ENCODE measurements at places on chromosomes 11 and 22.
A peak's percentile ranks its signal among the peaks of the same experiment; 100 is the strongest.

DNA sequence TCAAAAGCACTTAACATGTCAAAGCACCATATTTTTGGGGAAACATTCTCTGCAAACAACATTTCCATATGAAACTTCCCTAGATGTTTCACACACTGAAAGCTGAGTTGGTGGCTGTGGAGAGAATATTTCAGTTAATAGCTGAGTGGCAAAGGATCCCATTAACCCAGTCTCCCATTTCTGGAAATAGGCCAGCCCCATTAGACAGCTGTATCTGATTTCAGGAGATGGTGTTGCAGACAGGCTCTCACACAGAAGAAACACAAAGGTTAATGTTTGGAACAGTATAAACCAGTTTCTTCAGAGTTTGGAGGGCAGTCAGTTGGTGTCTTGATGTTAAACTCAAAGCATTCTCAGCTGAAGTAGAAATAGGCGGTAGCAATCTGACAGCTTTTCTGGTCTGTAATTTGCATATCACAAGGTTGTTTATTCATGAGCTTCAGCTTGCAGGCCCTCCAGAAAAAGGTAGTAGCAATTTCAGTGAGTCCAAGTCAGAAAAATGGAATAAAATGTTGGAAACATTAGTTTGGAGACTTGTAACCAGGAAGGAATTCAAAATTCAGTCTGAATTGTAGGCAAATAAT is 15.5 kb upstream of the ZBTB44 start:
- DNase-seq, result no peak

DNA sequence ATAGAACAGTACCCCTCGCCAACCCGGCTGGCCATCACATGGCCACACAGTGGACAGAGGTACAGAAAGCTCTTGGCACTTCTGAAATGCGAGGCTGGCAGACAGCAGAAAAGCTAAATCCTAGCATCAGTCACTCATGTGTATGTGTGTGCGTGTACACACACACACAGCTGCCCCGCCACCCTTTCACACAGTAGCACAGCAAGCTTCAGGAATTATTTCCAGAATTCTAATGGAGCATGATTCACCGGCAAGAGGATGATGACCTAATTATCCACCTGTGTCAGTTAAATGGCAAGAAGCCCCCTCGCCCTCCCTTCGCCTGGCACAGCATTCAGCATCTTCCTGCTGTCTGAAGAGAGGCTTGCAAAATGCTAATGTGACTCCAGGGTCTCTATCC is 336.0 kb downstream of the SHANK2 start:
- no peak for DNase-seq

DNA sequence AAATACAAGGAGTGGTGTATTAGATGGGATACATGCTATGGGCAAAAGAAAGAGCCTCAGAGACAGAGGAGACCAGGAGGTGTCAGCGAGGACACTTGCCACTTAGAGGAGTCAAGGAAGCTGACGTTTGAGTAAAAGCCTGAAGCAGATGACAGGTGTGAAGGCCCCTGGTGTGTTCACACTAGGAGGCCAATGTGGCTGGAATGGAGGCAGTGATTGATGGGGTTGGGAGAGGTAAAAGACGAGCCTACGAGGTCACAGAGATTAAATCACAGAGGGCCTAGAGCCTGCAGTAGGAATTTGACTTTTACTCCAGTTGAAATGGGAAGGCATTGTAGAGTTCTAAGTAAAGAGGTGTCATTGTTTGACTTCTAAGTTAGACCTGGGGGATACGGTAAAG is 12.0 kb upstream of the GDPD5 start:
- DNase-seq, result no peak

GRCh38 chr22:46934746-46935491 is 172.5 kb downstream of the TBC1D22A start:
- no peak for DNase-seq

- no peak for DNase-seq
Observed at GRCh38 chr11:96960926-96961325, 571.1 kb downstream of the JRKL start.

DNA sequence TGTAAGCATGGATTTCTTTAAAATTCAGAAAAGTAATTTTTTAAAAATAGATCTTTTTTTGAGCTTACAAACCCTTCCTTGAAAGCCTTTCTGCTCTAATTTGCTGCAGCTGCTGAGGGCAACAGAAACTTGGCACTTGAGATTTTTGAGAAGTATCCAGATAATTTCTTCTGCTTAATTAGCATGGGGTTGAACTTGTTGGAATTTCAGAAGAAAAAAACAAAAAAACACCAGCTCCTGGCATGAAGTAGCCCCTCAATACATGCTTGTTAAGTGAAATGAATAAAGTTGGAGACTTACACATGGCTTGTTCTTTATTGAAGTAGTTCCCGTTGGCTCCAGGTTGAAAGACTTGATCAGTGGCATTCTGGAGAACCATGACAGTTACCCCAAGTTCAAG is 331.4 kb upstream of the RAG2 start:
- no peak for DNase-seq

GRCh38 chr11:44566952-44567875 is 1.8 kb downstream of the CD82 start:
- no peak for DNase-seq

- no peak for DNase-seq
Observed at GRCh38 chr11:44305026-44305469, 4.9 kb downstream of the ALX4 start.

GRCh38 chr22:23888615-23889401 is 5.4 kb upstream of the MIF start:
- peak; percentile 70 for DNase-seq

- no peak for DNase-seq
Observed at GRCh38 chr22:44145544-44145943, 35.2 kb upstream of the PARVG start.

- DNase-seq, result no peak
Observed at GRCh38 chr22:49577168-49578060, 250.3 kb downstream of the BRD1 start.

DNA sequence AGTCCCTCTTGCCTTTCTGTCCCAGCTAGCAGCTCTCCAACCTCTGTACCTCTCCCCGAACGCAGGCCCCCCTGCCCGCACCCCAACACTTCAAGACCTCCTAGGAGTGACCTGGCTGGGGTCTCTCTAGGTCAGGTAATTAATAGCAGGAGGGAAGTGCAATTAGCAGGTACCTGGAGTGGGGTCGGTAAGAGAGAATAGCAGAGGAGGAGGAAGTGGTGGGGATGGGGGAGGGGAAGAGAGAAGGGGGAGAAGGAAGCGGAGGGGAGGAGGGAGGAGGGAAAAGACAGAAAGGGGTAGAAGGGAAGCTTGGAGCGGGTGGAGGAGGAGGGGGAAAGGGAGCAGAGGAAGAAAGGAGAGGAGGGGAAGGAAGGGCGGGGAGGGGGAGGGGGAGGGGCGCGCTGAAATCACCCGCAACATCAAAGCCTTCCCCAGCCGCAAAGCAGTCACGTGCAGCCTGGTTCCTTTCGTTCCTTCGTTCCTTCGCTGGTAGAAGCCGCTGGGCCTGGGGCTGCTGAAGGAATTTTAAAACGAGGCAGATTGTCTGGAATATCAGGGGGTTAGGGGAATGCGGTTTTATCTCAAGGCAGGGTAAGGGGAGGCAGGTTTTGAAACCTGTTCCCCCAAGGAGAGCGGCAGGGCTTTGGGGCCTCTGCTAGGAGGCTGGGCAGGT is 29.3 kb upstream of the TCF20 start:
- no peak for DNase-seq

- no peak for DNase-seq
Observed at GRCh38 chr22:46525389-46526243, 11.8 kb downstream of the CELSR1 start.

DNA sequence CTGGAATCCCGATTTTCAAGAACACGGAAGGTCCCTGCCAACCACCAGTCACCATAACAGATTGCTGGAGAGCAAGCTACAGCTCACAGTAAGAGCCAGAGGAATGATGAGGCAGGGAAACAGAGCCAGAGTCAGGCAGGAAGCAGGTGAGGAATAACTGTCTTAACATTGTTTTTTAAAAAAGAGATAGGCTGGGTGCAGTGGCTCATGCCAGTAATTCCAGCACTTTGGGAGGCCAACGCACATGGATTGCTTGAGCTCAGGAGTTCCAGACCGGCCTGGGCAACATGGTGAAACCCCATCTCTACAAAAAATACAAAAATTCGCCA is 13.5 kb upstream of the CASTOR1 start:
- no peak for DNase-seq

- no peak for DNase-seq
Observed at GRCh38 chr11:95750101-95750500, 39.5 kb downstream of the FAM76B start.

- DNase-seq, result no peak
Observed at GRCh38 chr11:78840200-78840599, 265.5 kb upstream of the NARS2 start.

DNA sequence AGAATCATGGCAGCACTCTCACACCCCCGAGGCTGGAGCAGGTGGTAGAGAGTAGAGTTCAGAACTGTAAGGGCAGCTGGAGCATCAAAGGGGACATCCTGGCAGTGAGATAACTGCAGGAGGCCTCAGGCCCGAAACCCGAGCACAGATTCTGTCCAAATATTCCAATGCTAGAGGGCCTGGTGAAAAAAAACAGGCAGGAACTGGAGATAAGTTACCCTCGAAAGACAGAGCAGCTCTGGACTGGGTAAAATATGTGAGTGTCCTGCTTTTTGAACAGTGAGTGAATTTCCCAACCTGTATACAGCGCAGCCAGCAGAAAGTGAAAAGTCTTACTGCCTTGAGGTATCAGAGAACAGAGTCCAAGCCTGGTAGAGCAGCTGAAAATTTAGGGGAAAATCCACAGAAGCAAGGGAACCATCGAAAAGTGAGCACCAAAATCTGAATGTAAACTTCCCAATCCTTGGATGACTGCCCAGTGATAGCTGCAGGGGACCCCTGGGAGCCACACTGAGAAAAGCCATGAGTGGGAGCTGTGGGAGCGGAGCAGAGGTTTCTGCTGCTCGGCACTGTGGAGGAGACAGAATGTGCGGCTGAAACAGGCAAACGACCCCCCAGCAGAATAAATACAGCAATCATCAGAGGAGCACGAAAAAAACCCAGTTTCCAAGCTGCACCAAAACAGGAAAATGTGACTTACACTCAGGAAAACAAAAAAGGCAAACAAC is 50.6 kb downstream of the WNT11 start:
- no peak for DNase-seq

DNA sequence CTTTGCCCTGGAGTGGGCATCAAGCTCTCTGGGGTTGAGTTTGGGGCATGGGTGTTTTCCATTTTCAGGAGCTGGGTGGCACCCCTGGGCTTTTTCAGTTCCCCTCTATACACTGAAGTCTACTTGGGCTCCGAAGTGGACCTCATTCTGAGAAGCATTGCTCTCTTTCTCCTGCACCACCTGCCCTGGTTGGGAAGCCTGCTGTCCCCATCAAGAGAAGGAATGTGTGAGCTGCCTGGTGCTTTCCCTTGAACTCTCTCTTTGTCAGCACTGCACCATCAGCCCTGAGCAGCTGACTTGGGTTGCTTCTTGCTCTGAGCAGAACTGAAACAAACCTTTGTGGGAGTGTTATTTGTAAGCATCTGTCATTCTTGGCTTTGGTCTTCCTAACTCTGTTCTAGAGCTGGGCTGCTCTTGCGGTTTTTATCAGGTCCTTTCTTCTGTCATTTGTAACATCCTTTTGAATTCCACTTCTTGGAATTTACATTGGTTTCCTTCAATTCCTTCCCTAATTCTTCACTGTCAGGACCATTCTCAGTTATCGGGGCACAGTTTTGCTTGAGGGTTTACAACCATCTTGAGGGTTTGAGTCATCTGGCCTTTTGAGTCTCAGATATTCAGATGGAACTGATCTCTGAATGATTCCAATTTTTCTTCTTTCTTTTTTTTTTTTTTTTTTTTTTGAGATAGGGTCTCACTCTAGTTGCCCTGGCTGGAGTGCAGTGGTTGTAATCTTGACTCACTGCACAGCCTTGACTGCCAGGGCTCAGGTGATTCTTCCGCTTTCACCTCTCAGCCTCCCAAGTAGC is 20.5 kb downstream of the UBE2L3 start:
- DNase-seq, result no peak

DNA sequence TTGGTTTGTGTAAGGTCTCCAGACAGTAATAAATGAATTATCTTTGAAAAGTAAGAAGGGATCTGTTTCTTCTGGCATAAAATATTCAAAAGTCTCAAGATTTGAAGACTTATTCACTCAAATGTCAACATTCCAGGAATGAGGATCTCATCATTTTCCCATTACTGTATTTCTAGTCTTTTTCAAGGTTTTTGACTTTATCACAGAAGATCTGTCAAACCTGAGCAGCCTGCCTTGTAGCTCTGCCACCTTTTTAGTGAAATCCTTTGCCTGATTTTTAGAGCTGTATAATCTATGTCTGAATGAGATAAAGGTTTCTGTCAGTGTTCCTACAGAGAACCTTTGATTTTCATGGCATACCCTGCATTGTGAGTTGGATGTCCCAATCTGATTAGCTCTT is 4.0 kb downstream of the OR51F2 start:
- DNase-seq, result no peak

- no peak for DNase-seq
Observed at GRCh38 chr11:60928563-60929001, 4.3 kb downstream of the TMEM132A start.

DNA sequence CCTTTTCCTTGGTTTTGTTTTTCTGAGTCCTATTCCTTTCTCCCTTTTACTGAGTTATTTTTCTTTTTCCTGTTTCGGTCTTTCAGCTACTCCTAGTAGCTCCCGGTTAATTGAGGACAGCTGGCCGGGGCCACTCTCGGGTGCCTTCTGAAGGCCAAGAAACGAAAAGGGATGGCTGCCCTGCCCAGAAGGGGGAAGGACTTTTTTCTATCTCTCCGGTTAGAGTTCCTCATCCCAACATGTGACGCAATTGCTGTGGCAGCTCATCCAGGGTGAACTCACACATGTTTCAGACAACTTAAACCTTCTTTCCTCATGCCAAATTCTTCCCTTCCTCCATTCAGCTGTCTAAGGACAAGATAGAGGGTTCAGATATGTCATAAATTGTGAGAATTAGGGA is 83.6 kb downstream of the PIWIL4 start:
- DNase-seq, result no peak

- DNase-seq, result no peak
Observed at GRCh38 chr22:49113758-49114157, 713.9 kb downstream of the BRD1 start.

- DNase-seq, result no peak
Observed at GRCh38 chr11:74438681-74439080, 28.7 kb downstream of the KCNE3 start.

DNA sequence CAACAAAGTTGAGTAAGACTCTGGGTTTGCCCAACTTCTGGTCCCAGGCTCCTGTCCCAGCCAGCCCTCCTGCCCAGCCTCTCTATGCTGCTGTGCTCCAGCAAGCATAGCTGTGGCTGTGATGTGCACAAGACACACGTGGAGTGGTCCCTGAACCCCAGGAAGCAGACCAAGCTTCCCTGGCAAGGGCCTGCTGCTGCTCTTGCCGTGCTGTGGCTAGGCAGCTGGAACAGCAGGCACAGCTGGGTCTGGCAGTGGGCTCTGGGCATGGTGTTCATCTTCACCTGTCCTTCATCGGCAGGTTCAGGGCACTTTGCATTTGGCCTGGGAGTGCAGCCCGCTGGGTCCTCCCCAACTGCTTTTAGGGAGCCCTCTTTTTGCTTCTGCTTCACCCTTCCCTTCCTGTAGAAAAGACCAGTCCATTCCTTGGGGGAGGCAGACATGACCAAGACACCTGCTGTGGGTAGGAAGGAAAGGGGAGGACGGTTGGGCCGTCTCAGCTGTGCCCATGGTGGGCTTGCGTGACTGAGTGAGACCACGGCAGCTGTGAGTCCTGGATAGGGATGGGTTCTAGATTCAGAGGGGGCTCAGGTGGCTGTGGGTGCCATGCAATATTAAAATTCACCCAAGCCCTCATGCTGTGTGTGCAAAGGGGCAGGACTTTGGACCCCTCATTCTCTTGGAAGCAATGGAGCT is 26.1 kb upstream of the ETS1 start:
- no peak for DNase-seq

GRCh38 chr22:20116376-20116950 is 559 bp downstream of the RANBP1 start:
- no peak for DNase-seq

GRCh38 chr11:109062445-109062844 is 359.5 kb upstream of the C11orf87 start:
- DNase-seq, result no peak

Data from HuH-7 (cell line).